ENCODE measurements at places on chromosomes 5 and 9. TPM values are rescaled to one million over a fixed set of nuclear protein-coding genes. Genes with fewer than 3 reads are reported as not detected.

TIFAB gene
- total RNA-seq, result 0.10 TPM

TNC gene
- total RNA-seq, result 85.7 TPM

CKMT2 gene
- total RNA-seq, result 7.0 TPM

FGF1 gene
- total RNA-seq, result 25.6 TPM

ADAMTS12 gene
- 18.4 TPM for total RNA-seq

CDHR2 gene
- 0.20 TPM for total RNA-seq

SLC36A3 gene
- total RNA-seq, result not detected

SOX30 gene
- 0.22 TPM for total RNA-seq

HEMGN gene
- total RNA-seq, result 13.4 TPM

FRMPD1 gene
- total RNA-seq, result 8.9 TPM

ARHGEF37 gene
- 7.0 TPM for total RNA-seq

S1PR3 gene
- 26.2 TPM for total RNA-seq

OR2K2 gene
- total RNA-seq, result not detected

CDH9 gene
- total RNA-seq, result 11.3 TPM

AGXT2 gene
- total RNA-seq, result 0.11 TPM

SPACA9 gene
- 10.1 TPM for total RNA-seq

ADAM19 gene
- 11.7 TPM for total RNA-seq

CARD9 gene
- 2.3 TPM for total RNA-seq

C5orf52 gene
- total RNA-seq, result not detected

F2R gene
- total RNA-seq, result 25.2 TPM

SPAG8 gene
- 4.2 TPM for total RNA-seq

ANKDD1B gene
- 3.4 TPM for total RNA-seq

FUT7 gene
- total RNA-seq, result 0.06 TPM

CDC20B gene
- total RNA-seq, result 0.30 TPM

UNC13B gene
- total RNA-seq, result 20.2 TPM

FCN1 gene
- total RNA-seq, result 1.2 TPM

CYFIP2 gene
- 48.1 TPM for total RNA-seq

KLF4 gene
- 21.6 TPM for total RNA-seq

HTR1A gene
- 0.99 TPM for total RNA-seq

TEX48 gene
- not detected for total RNA-seq

ZNF883 gene
- total RNA-seq, result 14.9 TPM

C9orf152 gene
- total RNA-seq, result not detected

ANXA1 gene
- total RNA-seq, result 225 TPM

TBC1D13 gene
- total RNA-seq, result 13.9 TPM

BNIP1 gene
- total RNA-seq, result 17.5 TPM

ZDHHC11B gene
- total RNA-seq, result 7.3 TPM

LRRC19 gene
- total RNA-seq, result not detected

JMY gene
- 39.4 TPM for total RNA-seq

TCF7 gene
- 0.79 TPM for total RNA-seq

FAM169A gene
- 62.9 TPM for total RNA-seq

GPR151 gene
- 0.20 TPM for total RNA-seq

PRRX2 gene
- 2.4 TPM for total RNA-seq

DAPK1 gene
- 77.1 TPM for total RNA-seq

Data from spinal cord (tissue), 10 donors.